ENCODE measurements at places on chromosomes 4 and X.

- no peak for DNase-seq
These were observed 221.2 kb downstream of the MID1 start for GRCh38 chrX:10399043-10399741.

GRCh38 chr4:153045111-153045982 lies 109.2 kb downstream of the FHDC1 start:
- no peak for DNase-seq

- no peak for DNase-seq
These were observed 87.3 kb upstream of the WDR1 start for GRCh38 chr4:10203851-10204250.

DNA sequence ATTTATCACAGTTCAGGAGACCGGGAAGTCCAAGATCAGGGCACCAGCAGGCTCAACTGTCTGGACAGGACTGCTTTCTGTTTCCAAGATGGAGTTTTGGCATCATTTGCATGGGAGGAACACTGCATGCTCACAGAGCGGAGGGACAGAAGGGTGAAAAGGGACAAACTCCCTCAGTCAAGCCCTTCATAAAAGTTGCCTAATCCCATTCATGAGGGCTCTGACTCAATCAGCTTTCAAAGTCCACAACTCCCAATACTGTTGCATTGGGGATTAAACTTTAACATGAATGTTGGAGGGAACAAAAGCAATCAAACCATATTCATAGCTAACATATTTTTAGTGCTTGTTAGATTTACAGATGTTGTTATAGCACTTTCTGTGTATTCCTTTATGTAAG lies 158.9 kb upstream of the MAD2L1 start:
- DNase-seq = no peak

- DNase-seq = peak; percentile 13
These were observed 77.9 kb downstream of the ADGRL3 start for GRCh38 chr4:61277785-61278760.

- DNase-seq = no peak
These were observed 16.3 kb downstream of the SPRY1 start for GRCh38 chr4:123412700-123413512.

DNA sequence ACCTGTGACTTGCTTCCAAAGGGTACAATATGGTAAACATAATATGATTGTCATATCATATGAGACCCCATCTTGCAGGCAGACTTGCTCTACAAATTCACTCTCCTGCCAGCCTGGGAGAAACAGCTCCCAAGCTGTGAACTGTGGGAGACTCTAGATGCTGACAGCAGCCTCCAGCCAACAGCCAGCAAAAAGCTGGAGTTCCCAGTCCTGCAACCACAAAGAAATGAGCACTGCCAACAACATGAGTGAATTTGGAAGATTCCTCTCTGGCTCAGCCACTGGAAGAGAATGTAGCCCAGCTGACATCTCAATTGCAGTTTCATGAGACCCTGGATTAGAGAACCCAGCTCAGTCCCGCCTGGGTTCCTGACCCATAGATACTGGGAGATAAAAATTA lies 145.4 kb downstream of the QDPR start:
- DNase-seq = no peak

- no peak for DNase-seq
These were observed 34.8 kb downstream of the EGF start for GRCh38 chr4:109947457-109947856.

GRCh38 chr4:86011117-86011516 lies 348.7 kb downstream of the MAPK10 start:
- DNase-seq = no peak
